ENCODE measurements at places on chromosomes 6 and 20.
A peak's percentile ranks its signal among the peaks of the same experiment; 100 is the strongest.

- DNase-seq: no peak
Measured at GRCh38 chr6:94372229-94372628, 952.9 kb upstream of the EPHA7 start.

DNA sequence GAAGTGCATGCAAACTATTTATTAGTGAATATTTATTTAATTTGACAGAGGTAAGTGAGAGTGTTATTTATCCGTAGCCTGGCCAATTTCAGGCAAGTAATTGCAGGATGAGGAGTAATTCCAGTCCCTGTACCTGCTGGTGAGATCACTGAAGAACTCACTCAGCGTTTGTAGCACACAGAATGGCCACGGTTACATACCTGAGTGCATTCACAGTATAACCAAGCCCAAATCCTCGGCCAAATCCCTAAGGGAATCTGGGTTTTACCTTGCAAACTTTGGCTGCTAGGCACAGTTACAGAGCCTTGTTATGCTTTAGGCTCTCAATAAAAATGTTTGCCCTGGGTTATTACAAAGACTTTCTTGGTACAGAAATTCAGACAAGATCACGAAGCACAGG, 93.3 kb downstream of the KCNQ5 start:
- no peak for DNase-seq

GRCh38 chr6:106533054-106533453, 96.2 kb downstream of the RTN4IP1 start:
- DNase-seq: no peak

- no peak for DNase-seq
Measured at GRCh38 chr6:150169609-150170008, 26.8 kb downstream of the PPP1R14C start.

GRCh38 chr20:23140991-23141390, 54.9 kb upstream of the CD93 start:
- no peak for DNase-seq

DNA sequence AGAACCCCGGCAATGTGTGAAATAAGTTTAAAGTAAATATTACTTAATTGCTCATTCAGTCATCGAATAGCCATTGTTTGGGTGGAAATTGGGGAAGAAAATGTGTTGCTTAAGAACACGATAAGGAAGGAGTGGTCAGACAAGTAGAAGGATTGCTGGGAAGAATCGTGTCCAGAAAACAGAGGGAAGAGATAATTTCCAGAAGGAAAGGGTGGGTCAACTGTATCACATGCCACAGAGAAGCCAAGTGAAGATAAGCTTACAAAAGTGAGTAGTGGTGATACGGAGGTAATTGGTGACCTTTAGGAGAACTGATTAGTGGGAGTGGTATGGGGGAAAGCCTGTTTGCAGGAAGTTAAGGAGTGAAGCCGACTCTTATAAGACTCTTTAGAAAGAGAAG, 306.2 kb downstream of the SOX4 start:
- DNase-seq: no peak

GRCh38 chr6:24949020-24949569, 13.3 kb upstream of the RIPOR2 start:
- DNase-seq: peak; percentile 68

DNA sequence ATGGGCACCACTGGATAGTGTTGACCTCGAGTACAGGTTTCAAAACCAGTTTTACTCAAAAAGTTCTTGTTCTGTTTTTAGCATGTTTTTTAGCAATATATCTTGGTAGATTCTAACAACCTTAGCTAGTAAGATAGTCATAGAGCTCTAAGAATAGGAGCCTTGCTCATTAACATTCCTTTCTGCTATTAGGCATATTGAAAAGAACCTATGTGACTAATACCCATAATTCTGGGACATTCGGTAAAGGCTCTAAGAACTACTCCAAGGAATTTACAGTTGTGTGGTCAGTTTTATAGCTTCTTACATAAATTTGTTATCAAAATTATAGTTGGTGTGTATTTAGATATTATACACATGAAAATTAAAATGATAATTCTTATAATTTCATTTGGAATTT, 11.6 kb downstream of the SLC9A8 start:
- no peak for DNase-seq

DNA sequence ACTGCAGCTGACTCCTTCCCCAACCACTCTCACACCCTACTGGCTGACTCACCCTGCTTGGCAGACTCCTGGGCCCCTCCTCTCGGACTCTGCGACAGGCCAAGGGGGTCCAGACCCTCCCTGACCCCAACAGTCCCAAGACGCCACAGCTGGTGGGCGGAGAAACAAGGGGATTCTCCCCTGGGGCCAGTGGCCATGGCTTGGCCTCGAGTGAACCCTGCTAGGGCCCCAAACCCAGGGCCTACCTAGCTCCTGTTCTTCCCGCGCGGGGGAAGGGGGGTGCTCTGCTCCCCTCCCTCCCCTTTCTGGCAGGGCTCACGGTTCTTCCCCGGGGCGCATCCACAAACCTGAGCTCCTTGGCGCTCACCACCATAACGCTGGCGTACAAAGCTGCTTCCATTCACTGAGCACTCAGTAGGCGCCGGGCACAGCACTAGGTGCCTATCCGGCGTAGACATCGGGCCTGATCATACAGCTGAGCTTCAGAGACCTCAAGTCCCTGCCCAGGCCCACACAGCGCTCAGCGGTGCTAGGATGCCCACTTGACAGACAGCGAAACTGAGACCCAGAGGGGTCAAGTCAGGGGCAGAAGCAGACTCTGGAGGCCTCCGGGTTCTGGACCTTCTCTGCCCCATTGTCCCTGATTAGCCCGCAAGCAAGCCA, 597 bp downstream of the ADA start:
- peak; percentile 30 for DNase-seq

DNA sequence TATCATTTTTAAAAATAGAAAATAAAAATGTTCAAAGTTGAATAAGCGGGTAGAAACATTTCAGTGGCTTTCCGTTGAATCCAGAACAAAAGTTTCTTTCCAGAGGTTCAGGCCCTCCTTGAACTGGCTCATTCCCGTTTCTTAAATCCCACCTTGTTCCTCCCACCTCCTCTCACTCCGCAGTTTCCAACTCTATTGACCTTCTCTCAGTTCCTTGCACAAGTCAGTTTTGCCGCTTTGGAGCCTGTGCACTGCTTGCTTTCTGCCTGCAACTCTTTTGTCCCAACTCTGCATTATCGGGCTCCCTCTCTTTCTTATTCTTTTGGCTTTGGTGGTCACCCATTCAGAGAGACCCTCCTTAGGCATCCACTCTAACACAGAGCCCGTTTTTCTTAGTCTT, 99.9 kb upstream of the EDN1 start:
- DNase-seq: no peak

- DNase-seq: no peak
Measured at GRCh38 chr20:62155428-62156253, 12.1 kb downstream of the SS18L1 start.

DNA sequence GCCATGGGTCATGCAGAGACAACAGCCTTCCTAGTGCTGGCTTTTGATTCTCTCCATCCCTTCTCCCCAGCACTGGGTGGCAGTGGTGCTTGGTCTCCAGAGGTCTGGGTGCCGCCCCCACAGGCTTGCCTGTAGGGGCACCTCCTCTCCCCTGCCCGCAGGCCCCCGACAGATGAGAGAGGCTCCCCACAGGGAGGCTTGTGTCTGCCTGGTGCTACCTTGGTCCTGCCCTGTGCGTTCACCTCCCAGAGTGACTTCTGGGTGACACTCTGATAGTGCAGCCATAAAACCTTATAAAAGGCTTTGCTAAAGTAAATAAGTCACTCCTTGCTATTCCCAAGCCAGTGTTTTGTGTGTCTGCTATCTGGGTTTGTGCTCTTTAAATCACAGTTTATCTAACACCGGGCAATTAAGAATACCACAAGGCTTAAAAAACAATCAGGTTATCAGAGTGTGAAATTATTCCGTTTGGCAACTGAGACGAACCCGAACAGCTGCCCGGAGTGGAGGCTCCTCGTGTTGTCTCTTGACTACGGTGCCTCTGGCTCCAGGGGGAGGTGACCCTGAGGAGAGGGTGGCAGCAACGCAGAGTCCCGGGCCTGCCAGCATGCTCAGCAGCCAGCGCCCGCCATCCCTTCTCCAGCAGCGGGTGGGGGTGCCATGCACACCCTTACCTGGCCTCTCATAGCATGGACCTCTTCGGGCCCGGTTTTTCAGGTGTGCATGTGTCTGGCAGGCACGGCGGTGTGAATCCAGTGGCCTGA, 5.4 kb upstream of the C20orf204 start:
- no peak for DNase-seq

DNA sequence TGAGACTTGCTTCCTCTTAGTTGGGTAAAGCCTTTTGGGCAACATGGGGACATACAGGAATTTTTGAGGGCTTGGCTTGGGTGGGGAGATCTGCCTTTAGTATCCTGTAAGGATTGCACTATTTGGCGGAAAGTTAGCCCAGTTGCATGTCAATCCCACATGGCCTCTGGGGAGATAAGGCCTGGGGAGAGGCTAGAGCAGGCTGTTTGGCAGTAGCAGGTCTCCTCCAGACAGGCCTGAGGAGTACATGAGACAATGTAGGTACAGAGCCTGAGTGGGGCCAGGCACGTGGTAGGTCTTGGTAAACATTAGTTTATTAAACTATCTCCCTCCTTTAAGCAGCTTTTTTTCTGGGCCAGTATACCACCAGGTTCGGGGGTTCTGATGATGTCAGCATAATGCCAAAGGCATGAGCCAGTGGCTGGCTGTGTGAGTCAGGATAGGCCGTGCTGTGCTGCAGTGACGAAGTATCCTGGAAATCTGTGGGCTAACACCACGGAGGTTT, 147.9 kb downstream of the VEGFA start:
- DNase-seq: no peak

DNA sequence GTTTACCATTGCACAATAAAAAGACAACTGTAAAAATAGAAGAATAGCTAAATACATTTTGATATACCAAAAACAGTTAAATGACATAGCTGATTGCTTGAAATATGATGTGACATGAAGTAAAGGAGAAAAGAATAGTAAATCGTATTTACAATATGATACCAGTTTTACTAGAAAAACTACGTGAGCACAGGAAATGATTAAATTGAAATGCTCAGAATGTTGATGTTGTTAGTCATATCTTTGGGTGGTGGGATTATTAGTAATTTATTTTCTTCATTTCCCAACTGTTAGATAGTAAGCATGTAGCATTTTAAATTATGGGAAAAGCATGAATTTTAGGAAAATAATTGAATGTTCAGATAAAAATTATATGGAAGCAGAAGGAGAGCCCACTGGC, 268.3 kb upstream of the TAB2 start:
- DNase-seq: no peak

DNA sequence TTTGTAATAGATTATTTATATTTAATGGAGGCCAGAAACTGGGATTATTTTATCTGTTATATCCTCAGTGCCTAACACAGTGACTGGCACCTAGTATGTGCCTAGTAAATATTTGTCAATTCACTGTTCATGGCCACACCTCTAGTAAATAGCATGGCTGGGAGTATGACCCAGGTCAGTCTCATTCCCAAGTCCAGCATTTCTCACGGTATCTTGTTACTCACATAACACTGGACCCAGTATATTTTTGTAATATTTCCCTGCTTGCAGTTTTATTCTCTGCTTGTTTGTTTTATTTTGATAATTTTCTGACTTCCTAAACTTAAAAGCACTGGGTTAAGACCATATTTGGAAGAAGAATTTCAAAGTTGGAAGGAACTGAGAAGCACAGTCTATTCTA, 47.7 kb downstream of the CTNNBL1 start:
- no peak for DNase-seq

DNA sequence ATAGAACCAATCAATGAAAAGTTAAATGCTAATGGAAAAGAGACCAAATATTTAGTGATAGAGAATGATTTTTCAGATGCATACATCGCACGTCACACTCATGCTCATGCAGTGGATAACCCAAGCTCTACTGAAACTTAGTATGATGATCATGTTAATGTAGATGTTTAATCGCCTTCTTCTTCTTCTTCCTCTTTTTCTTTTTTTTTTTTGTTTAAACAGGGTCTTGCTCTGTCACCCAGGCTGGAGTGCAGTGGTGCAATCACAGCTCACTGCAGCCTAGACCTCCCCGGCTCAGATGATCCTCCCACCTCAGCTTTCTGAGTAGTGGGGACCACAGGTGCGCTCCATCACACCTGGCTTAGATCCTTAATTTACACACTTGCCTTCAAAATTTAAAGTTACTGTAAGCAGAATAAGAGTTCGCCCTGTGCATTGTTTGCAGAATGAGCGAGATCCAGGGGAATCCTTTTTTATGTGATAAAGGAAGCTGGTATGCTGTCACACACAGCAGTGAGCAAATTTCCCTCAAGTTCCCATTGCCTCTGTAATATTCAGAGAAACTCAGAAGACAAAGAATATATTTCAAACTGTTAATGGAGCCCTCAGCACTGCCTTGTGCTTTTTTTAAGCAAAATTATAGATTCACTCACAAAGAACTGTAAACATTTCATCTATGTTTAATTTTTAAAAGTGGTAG, 194.2 kb upstream of the SGK1 start:
- no peak for DNase-seq

DNA sequence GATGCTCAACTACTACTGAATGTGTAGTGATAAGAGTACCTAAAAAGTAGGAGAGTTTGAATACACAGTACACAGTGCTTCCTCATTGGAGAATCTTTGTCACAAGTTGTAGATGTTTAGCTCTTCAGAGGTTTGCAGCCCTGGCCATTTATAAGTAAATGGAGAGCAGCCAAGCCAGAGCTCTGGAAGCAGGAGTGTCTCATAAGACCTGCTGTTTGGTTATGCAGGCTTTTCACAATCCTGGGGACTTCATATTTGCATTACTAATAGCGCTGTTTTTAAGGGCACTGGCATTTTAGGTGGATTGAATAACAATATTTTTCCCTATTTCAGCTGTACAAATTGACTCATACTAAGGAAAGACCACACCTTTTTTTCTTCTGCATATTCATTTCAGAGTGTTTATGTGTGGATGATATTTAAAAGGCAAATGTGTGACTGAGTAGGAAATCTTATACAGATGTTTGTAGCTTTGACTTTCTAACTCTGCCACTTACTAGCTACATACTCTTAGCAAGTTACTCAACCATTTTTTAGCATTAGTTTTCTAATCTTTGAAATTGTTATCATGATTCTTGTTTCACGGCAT, 730.5 kb upstream of the MAP3K7 start:
- no peak for DNase-seq

DNA sequence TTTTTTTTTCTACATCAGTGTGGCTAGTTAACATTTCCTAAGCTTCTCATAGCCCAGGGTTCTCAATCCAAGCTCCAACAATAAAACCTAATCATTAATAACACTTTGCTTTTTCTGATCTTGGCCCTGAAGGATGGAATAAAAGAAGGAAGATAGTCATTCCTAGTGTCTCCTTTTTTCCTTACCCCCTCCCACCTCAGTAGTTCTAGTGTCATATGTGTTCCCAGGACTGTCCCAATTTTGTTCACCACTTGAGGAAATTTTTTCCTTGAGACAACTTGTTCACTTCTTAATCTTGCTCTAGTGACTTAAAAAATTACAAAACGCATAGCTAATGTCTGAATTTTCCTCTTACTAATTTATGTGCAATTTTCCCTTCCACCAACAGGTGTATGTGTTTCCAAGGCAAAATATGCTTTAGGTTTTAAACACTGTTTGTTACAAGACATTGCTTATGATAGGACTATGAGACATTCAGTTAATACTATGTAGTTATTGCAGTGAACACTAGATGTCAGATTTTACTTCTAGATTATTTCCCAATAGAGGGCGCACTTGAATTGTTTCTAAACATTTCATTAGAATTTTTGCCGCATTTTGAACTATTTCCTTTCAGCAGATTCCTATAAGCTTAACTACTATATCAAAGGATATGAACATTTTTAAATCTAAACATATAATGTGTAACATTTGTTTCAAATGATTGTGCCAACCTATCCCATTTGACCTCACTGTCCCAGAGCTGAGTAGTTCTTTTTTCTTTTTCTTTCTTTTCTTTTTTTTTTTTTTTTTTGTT, 18.5 kb upstream of the C6orf141 start:
- no peak for DNase-seq
